Fibroblast of skin of scalp (primary cell): ENCODE measurements at places on chromosomes 3 and 15.

DNA sequence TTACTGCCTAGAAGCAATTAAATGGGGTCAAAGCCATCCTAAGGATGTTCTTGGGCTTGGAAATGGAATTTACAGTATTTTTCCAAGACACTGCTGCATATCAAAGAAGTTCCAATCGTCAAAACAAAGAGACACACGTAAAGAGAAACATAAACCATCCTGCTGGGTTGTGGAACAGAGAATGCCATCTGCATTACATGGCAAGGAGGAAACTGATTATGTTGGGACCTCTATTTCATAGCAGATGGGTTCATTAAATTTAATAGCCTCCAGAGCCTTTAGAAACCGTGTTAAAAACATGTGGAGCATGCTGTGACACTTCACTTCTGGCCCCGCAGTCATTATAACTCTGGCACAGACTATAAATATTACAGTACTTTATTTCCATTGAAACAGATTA is 154.6 kb downstream of the LRTM1 start:
- DNase-seq: peak; percentile 3

DNA sequence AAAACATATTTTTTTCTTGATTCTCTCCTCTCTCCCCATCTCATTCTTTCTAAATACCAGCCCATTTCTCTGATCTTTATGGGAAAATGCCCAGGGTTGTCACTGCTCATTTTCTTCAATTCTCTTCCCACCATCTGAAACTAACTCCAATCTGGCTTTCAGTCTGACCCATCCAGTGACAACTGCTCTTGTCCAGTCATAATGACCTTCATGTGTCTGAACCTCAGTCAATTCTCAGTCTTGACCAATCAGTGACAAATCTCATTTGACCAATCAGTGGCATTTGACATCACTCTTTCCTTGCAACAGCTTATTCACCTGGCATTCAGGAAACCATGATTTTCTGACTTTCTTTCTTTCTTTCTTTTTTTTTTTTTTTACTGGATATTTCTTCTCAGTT is 15.1 kb downstream of the VEPH1 start:
- no peak for DNase-seq

GRCh38 chr3:63333815-63334214 is 55.7 kb downstream of the SYNPR start:
- no peak for DNase-seq

DNA sequence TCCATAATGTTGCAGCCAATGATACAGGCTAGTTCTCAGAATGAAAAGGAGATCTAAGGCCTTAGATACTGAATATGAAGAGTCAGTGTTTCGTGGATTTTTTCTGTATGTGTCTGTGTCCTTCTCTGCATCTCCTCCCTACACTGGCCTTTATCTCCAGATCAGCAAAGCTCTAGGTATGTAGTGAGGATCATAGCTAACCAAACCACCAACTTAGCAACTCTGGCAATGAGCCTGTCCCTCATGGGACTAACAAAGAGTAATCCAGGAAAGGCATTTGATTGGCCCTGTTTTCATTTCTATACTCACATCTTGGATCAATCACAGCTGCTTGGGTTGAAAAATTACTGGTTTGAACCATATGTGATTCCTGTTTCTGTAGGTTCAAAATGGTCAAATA is 18.6 kb upstream of the CNTN3 start:
- DNase-seq: peak; percentile 87

DNA sequence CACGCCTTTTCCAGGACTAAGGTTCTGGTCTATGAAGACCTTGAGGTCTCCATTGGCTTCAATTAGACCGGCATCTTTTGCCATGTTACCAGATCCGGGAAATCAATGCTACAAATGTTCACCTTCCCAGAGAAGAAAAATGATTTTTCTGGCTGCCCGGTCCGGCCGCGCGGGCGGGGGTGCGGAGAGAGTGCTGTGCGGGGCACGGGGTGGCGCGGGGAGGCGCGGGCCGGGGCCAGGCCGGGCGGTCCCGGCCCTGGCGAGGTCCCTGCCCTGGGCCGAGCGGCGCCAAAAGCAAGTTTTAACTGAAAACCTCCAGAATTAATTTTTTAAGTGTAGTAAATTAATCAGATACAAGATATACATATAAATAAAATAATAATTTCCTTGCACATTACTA is 128.2 kb downstream of the MINAR1 start:
- no peak for DNase-seq

DNA sequence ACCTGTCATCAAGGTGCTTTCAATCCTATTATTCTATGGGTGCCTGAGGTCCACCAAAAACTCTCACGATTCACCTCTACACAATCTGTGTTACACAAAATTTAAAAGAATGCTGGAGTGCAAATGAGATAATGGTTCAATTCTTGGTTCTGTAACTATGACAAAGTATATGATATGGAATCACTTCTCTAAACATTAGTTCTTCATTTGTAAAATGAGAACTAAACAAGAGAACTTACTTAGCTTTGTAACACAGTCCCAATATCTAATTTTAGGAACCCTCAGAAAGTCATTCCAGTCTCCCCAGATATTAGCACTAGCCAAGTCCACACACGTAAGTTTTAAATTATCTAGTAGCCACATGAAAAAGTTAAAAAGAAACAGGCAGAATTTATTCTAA is 111.5 kb downstream of the TBL1XR1 start:
- no peak for DNase-seq

GRCh38 chr3:44045476-44046275 is 196.0 kb upstream of the TOPAZ1 start:
- DNase-seq: peak; percentile 44

GRCh38 chr3:31695280-31696008 is 162.7 kb downstream of the STT3B start:
- DNase-seq: no peak

DNA sequence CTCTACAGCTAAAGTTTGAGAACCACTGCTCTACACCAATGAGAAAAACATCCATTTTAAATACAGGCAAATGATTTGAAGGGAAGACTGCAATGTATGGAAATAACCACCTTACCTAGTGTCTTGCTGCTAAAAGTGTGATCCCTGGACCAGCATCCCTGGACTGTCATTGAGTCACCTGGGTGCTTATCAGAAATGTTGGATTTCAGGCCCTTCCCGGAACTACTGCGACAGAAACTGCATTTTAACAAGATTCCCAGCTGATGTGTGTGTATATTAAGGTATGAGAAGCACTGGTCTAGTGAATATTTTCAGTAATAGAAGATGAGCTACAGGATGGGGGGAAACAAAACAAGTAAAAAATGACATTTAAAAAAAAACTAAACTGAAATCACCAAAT is 324.1 kb downstream of the MECOM start:
- no peak for DNase-seq

GRCh38 chr15:25056484-25057425 is 102.0 kb downstream of the SNRPN start:
- DNase-seq: no peak

DNA sequence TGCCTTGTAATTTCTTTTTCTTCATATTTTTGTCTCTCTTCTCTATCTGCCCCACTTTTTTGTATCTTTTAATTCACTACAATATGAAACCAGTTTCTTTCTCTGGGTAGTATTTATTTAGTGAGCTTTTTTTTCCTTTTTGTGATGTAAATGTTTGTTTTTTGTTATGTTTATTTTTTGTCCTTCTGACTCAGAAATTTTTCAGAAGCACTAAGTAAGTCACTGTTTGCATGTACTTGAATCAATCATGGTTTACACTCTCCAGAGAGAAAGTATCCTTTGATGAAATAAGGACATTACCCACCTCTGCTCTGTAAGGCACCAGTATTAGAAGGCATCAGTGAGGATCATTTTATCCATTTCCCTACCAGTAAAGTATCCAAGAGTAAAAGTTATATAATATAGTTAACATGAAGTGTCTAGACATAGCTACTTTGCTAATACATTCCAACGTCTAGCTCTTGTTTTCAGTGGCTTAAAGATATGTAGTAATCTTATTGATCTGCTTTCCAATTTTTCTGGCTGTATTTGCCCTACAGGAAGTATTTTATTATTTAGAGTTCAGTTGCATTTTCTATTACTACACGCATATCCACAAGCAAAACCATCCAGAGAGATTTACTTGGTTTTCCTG is 25.4 kb downstream of the FILIP1L start:
- DNase-seq: no peak

GRCh38 chr3:12405432-12406272 is 78.6 kb upstream of the TSEN2 start:
- peak; percentile 51 for DNase-seq

GRCh38 chr3:148026009-148026588 is 616.9 kb downstream of the ZIC1 start:
- DNase-seq: no peak

- DNase-seq: peak; percentile 86
Measured at GRCh38 chr3:122793568-122794416, at the start of gene HSPBAP1. TSS of gene HSPBAP1 (minus strand) at chr3:122793831. CDS start at chr3:122793680, 151 bp downstream.

GRCh38 chr3:30112411-30112810 is 494.0 kb upstream of the TGFBR2 start:
- no peak for DNase-seq

- no peak for DNase-seq
Measured at GRCh38 chr15:73620078-73620477, 13.1 kb downstream of the NPTN start.

- DNase-seq: no peak
Measured at GRCh38 chr3:179977356-179977755, 59.4 kb downstream of the PEX5L start.

GRCh38 chr3:126349611-126350501 is 7.4 kb downstream of the KLF15 start:
- no peak for DNase-seq

DNA sequence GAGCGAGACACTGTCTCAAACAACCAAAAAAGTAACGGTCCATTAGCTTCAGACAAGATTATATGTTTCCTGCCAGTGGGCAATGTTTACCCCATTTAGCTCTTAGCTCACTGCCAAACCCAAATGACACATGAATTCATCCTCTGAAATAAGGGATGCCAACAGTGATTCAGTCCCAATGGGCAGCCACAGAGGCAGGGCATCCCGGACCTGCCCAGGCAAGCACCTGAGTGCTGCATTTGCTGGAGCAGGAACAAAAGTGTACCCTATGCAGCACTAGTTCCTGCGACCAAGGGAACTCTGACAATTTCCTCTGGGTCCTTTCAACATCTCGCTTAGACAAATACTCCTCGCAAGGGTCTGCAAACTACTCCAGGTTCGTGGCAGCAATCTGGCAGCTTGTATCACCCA is 8.0 kb downstream of the IP6K2 start:
- DNase-seq: no peak

GRCh38 chr15:74193299-74193718 is 9.3 kb downstream of the STRA6 start:
- DNase-seq: peak; percentile 85

GRCh38 chr3:51371943-51372557 is 13.0 kb upstream of the MANF start:
- DNase-seq: peak; percentile 73

DNA sequence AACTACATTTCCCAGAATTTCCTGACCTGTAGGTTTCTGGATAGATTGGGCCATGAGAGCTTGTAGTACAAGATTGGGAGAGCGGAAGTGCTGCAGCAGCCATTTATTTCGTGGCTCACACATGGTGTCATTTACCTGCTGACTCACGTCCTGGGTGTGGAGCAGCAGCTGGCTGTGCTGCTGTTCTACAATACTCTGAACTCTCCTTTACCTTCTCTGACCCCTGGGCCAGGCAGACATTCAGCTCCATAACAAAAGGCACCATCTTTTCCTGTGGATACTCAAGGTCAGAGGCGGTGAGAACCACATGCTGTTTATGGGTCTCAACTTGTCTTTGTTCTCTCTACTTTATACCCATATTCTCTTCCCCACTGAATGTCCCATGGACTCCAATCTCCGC is 490.2 kb downstream of the IGSF11 start:
- DNase-seq: no peak

DNA sequence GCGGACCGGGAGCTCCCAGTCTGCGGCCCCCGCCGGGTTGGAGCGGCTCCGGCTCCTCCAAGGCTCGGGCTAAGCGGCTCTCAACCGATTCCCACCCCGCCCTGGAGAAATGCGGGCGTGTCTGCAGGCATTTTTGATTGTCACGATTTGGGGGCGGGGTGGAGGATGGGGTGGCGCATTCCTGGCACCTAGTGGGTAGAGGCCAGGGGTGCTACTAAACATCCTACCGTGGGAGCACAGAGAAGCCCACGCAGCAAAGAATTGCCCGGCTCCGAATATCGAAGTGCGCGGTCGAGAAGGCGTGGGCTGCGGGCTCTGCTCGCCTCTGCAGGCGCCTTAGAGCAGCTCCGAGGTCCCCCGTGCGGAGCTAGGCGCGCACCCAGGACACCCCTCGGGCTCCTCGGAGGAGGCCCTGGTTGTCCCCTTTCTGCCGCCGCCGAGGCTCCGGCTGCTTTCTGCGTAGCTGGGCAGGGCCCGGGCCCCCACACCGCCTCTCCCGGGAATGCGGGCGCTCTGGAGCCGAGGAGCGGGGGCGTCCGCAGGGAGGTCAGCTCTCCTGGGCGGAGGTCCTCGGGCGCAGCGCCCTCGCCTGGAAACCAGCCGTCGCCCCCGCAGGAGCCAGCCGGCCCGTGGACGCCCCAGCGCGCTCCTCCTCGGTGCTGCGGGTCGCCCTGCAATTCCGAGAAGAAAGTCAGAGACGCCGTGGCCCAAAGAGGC is 16.5 kb upstream of the LAMP3 start:
- DNase-seq: peak; percentile 18

DNA sequence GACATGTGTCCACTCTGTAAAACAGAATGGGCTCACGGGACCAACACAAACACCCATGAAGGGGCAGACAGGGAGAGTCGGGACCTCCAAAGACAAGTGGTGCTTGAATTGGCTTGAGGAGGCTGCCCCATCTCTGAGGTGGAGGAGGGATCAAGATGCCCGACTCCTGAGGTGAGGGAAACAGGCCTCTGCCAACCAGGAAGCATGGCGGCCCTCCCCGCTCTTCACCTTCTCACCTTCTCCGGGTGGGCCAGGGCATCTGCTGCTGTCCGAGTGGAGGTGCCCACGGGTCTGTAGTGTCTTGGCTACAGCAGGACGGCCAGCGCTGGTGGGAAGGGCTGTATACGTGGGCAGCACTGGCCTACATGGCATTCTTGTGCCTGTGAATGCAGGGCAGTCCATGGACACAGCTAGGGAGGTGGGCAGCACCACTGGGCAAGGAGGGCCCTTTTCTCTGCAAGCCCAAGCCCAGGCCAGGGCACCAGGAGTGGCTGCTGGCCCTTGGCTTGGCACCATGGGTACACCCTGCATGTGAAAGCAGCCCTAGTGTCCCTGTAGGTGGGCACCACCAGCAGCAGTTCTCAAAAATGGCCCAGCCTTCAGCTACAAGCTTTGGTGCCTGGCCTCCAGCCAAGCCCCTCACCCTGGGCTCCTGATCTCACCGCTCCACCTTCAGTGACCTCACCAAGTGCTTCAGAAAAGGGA is 79.4 kb downstream of the SNRK start:
- DNase-seq: no peak

DNA sequence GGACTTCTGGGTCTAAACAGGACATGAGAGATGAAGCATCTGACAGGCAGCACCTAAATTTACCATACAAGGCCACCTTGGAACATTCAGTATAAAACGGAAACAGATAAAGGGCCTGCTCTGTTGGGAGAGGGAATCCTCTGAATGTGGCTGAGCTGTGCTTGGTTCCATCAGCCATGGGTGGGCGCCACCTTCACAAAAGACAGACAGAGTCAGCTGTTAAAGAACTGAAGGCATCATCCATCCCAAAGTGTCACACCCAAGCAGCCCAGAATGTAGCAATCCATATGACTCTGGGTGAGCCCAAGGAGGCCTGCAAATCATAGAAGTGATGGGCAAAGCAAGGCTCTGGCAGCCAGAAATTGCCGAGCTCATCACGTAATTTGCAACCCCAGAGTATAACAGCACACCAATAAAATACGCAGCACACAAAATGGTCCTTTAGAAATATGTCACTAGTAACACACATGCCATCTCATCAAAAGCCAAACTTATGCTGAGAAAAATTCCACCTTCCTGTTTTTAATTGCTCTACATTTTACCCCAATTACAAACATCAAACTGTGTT is 24.8 kb upstream of the RBP1 start:
- DNase-seq: no peak

- DNase-seq: peak; percentile 39
Measured at GRCh38 chr3:186461141-186461540, 83.0 kb downstream of the CRYGS start.
